Foreskin keratinocyte (primary cell): ENCODE measurements at places on chromosomes 4 and X. TPM values are rescaled to one million over a fixed set of nuclear protein-coding genes. Genes with fewer than 3 reads are reported as not detected.

DNA sequence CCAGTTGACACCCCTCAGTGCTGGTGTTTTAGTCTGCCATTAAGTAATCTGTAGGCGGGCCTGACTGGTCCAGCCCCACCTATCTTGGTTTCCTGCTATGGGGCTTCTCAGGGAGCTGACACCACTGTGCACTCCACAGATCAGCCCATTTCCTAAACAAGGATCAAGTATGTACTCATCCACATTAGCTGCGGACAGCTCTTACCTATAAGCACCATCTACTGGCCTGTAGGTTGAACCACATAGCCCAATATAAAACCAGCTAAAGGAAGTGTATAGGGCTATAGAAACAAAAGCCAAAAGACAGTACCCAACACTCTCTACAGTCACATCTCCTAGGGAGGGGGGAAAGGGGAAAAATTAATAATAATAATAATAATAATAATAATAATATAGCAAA is 353.5 kb upstream of the CXorf51B start:
- DNase-seq: no peak

- DNase-seq: no peak
These were observed 37.7 kb upstream of the BCLAF3 start for GRCh38 chrX:20028588-20028987.

DNA sequence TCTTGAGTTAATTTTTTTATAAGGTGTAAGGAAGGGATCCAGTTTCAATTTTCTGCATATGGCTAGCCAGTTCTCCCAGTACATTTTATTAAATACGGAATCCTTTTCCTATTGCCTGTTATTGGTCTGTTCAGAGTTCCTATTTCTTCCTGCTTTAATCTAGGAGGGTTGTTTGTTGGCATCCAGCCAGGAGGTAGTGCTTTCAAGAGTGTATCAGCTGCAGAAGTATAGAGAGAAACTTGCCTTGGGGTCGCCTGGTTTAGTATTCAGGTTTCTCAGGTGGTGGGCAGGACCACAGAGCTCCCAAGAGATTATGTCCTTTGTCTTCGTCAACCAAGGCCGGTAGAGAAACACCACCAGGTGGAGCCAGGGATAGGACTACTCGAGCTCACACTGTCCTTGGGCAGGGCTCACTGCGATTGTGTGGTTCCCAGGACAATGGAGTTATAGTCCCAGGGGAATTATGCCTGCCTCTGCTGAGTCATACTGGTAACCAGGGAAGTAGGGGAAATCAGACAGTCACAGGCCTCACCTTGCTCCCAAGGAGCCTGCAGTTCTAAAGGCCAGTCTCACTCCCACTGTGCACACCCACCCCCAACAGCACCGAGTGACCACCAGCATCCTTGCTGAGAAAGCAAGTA is 168.1 kb downstream of the VSIG4 start:
- DNase-seq: peak; percentile 54

DNA sequence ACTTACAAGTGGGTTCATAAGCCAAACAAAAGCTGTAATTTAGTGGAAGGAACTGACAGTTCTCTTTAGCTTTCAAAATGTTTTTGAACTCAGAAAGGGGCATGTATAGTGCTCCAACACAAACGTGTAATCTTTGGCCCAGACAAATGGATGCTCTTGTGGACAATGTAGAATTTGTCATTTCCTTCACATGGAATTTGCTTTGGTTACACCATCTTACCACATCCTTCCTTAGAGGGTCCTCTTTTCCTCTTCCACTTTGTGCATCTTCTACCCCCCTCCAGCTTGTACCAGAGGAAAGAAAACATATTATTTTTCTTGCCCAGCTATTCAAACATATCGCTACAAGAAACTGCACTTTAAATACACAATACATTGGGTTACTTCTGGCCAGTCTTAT is 42.4 kb downstream of the MEPE start:
- DNase-seq: no peak

GRCh38 chr4:122309988-122310626 is 68.7 kb upstream of the ADAD1 start:
- DNase-seq: no peak

- no peak for DNase-seq
These were observed 31.7 kb downstream of the ZNF275 start for GRCh38 chrX:153365670-153366069.

DNA sequence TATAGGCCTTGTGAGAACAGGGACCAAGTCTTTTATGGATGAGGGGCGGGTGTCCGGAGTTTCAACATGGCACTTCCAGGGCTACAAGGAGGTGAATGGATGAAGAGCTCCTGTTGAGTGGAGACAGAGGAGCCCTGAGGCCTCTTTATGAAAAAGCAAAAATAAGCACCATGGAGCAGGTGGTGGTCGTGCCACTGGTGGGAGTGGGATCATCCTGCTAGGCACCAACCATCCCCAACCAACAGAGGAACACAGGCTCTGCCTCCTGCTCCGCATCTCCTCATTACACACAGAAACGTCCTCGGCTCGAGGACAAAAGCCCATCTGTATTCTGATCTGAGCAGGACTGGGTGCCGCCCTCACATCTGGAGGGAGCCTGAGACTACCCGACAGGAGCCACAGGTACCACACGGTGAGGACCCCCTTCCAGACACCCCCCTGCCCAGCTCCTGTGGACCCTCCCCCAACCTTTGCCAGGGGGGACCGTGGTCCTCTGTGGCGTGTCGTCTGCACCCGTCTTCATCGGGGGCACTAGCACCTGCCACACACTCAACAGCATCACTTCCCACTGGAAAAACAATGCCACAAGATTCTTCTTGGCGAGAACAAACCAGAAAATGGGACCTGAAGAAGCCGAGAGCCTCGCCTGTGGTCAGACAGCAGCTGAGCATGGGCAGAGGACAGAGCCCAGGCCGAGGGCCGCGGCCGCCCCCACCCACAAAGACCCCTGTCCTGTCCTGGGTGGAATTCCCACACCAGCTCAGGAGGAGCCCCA is 3.9 kb upstream of the PDE6B start:
- DNase-seq: no peak

DNA sequence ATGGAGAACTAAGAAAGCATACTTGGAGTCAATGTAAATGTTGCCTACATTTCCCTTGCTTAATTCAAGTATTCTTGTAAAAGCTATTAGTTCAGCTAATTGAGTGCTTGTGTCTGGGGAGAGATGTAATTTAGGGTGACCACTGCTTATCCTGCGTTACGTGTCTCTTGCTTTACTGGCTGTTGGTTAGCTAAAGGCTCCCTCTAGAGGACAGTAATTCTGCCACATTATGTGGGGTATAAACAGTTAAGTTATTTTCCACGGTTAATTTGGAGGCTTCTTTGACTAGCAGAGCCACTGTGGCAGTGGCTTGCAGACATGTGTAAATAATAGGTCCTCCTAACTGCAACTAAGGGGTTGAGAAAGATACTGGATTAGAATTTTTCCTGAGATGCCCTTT is 25.3 kb upstream of the NAF1 start:
- no peak for DNase-seq

DNA sequence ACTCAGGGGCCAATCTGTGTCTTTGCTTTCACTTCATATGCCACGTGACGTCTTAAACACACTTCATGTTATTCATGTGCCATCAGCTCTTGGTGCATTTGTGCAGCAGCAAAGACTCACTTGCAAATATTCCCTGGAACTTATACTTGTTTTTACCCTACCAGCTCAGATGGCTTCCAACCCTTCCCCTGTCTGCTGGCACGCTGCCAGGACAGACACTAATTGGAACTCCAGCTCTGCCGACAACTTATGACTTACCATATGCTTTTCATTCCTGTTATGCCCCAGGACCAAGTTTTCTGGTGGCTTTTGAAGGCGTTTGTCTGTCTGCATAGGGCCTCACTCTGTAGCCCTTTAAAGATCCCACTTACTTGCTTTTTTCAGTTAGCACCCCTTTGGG is 261.7 kb upstream of the GNPDA2 start:
- no peak for DNase-seq

Gene PAGE2
- not detected in 2 replicates for total RNA-seq

DNA sequence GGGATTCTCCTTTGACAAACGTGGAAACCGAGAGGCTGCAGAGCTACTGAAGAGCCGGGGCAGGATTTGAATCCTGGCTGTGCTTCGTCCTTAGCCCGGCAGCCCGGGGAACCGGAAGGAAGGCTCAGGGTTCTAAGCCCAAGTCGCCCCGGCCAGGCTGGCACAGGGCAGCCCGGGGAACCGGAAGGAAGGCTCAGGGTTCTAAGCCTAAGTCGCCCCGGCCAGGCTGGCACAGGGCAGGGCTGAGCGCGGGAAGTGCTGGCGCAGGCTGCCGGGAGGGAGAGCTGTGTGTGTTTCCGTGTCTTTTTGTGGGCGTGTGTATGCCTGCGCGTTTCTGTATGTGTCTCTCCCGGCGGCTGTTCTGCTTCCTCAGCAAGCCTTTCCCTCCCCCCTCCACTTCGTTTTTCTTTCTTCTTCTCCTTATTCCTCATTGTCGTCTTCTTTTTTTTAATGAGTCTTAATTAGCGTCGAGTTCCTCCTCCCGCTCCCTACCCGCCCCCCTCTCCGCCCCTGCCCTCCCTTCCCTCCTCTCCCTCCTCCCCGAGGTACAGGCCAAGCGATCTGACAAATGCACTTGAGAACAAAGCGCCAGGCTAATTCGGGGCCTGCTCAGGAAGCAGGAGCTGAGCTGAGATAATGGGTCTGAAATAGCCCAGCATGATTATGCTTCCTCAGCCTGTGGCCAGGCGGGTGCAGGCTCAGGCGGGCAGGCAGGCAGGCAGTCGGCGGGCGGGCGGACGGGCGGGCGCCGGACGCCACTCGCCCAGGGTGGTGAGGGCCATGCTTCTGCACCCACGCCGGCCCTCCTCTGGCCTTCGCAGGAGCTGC is 65.9 kb downstream of the EFNB1 start:
- no peak for DNase-seq

- no peak for DNase-seq
These were observed 112.5 kb upstream of the MAP9 start for GRCh38 chr4:155489271-155489670.

GRCh38 chr4:183909187-183909586 is 4.1 kb downstream of the STOX2 start:
- no peak for DNase-seq

DNA sequence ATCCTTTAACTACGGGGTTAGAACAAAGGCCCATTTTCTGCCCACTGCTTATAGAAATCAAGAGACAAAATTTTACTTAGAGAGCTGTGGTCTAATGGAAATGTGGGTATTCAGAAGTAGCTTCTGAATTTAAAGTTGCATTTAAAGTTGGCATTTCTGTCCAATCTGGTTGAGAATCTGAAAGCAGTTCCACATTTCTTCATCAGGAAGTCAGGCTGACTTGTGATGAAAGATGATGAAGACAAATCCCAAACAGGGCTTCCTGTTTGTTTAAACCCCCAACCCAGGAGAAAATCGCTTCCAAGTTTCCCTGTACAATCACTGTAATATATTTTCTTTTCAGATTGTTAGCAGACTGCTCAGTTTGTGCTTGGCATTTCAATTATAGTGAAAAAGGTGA is 345.3 kb downstream of the SPRY1 start:
- DNase-seq: no peak

DNA sequence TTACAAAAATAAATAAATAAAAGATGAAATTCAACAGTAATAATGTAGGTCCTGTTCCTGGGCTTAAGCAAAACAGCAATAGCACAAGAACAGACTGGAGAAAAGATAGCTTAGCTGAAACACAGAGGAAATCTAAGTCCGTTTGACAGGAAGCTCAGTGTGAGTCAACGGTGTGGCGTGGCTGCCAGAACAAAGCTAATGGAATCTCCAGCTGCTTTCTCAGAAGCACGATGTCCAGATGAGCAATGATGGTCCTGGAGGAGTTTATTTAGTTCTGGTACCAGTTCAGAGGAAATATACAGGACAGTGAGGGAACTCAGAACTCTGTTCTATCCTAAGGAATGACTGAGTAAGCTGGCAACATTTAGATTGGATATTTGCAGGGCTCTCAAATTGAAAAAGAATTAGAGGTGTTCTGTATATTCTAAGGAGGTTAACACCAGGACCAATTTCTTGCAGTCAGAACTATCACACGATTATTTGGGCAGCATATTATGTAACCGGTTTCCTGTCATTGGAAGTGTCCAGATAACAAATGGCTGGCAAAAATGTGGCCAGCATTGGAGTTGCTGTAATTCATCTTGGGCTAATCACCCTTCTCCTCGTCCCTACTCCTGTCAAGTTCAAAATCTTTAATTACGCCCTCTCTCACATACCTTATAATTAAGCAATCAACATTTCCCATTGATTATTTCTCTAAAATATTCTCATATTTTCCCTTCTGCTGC is 12.7 kb downstream of the GAB3 start:
- DNase-seq: no peak

GRCh38 chr4:67581913-67582312 is 23.4 kb downstream of the STAP1 start:
- no peak for DNase-seq

Gene EXOC1L
- total RNA-seq: not detected in 2 replicates

- no peak for DNase-seq
These were observed 474.1 kb downstream of the PDGFC start for GRCh38 chr4:156497486-156497885.

- DNase-seq: no peak
These were observed 21.7 kb upstream of the MTM1 start for GRCh38 chrX:150546711-150547153.

DNA sequence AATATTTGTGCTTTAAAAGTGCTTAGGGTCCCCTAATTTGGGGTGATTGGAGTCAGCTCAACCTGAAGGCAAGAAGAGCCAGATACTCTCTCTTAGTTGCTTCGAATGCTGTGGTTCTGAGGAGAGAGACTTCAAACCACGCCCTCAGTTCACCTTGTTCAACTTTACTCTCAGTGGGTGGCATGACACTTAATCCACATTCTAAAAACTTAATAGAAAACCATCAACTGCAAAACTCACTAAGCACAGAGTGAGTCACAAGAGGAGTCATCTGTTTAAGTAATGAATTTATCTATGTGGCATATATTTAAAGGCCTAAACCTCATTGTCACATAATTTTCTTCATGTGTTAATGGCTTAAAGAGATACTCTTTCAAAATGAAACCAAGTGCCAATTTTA is 99.5 kb upstream of the SLC4A4 start:
- DNase-seq: no peak

DNA sequence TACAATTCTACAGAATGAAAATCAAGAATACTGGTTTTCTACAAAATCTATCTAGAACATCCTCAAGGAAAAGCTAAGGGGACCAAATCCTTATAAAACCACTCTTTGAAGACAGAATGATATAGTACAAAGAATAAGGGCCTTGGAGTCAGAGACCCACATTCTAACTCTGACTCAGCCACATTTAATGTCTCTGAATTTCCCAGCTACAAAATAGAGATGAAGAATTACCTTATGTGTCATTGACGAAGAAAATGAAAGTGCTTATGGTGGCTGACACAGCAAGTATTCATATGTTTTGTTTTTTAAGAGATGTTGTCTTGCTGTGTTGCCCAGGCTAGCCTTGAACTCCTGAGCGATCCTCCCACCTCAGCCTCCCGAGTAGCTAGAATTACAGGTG is 35.9 kb upstream of the CXorf38 start:
- DNase-seq: no peak
